ENCODE measurements at places on chromosomes 5 and 9. TPM values are rescaled to one million over a fixed set of nuclear protein-coding genes. Genes with fewer than 3 reads are reported as not detected.

GRCh38 chr9:25260046-25260445 is 418.2 kb downstream of the TUSC1 start:
- no peak for DNase-seq

DNA sequence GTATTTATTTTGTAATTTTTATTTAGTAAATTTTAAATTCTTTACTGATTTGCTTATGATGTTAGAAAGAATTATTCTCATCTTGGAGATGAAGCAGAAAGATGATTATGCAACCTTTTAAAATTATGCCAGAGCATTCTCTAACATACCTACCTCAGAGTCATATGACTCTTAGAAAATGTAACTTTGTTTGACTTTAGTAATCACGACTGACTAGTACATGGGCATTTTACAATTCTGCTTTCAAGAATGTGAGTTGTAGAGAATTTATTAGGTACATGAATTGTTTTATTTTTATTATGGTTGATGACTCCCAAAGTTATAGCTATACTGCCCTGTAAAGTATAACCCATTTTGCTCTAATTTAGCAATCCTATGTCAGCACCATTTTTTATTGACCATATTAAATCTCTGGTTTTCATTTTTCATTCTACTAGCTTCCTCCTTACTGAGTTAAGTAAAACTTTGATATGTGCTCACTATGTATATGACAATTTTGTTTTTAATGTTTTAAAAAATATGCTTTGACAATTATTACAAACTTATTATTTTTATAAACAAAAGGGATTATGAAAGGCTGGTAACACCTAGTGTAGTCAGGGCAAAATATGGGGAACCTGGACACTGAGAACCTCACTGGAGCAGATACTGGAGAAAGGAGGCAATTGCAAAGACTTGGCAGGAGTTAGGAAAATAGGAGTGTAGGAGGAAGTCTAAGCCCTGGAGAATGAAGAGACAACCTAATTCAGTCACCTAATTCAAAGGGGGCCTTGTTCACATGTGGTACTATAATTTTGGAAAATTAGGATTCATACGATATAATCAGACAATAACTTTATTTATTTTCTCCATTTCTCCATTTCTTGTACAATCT is 249.7 kb upstream of the DAB2 start:
- no peak for DNase-seq

HNRNPK gene
- 673 TPM for polyA plus RNA-seq

GRCh38 chr5:175897285-175897684 is 25.9 kb downstream of the CPLX2 start:
- DNase-seq: no peak

PLEKHG4B gene
- 0.37 TPM for polyA plus RNA-seq
